ENCODE measurements at places on chromosomes 12 and 14.

- DNase-seq: no peak
Observed at GRCh38 chr12:6370994-6371754, 4.2 kb downstream of the SCNN1A start.

- DNase-seq: no peak
Observed at GRCh38 chr12:49031573-49032161, 13.1 kb upstream of the PRKAG1 start.

DNA sequence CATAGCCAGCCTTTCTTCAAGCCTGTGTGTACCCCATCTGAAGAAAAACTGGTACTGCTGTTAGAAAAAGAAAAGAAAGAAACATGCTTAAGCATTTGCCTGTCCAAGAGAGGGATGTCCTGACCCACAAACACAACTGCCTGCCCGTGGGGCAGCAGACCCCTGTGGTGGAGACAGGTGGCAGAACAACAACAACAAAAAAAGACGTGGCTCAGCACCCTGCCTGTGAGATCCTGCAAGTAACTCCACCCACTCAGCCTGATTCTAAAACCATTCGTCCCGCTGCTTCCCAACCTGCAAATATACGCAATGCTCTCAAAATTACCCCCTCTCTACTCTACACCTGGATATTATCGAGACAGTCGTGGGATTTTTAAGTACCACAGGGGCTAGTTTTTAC lies 64.9 kb upstream of the ZDHHC17 start:
- DNase-seq: no peak

GRCh38 chr12:23722655-23723054 lies 226.8 kb downstream of the SOX5 start:
- DNase-seq: no peak

- DNase-seq: no peak
Observed at GRCh38 chr12:119772431-119772830, 104.5 kb downstream of the PRKAB1 start.

GRCh38 chr12:92424338-92424737 lies 278.5 kb upstream of the PLEKHG7 start:
- DNase-seq: no peak

DNA sequence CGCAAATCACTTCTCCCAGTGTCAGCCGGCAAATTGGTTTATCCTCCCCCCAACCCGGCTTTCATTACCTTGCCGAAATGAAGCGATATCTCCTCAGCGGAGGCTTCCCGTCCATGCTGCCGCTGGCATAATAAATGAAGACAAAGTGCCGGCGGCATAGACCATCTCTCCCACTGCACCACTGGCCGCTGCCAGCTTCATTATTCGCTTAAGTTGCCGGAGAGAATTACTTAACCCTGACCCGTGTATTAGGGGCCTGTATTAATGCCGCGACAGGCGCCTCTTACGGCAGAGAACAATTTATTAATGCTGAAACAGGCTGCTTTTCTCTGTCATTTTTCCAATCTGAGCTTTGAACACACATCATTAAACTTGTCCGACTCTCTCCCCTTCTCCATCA lies 17.5 kb upstream of the GPATCH2L start:
- DNase-seq: no peak

GRCh38 chr12:124390442-124391097 lies 95.7 kb downstream of the RFLNA start:
- no peak for DNase-seq

- DNase-seq: no peak
Observed at GRCh38 chr14:77375973-77376770, 722 bp downstream of the TMED8 start.

DNA sequence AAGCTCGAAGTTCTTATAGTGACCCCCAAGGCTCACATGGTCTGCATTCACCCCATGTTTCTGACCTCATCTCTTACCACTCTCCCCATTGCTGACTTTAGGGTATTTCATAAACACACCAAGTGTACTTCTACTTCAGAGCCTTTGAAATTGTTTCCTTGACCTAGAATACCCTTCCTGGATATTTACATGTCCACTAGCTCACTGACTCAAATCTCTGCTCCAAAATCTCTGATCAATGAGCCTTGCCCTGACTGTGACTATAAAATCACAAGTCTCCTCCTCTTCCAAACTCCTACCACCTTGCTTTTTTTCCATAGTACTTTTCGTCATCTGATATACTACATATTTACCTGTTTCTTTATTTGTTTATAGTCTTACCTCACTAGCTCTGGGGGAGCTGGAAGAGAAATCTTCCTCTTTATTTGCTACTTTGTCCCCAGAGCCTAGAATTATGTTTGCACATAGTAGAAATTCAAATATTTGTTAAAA lies 105.1 kb downstream of the RMST start:
- DNase-seq: no peak

- no peak for DNase-seq
Observed at GRCh38 chr12:70443062-70443673, 77.1 kb downstream of the KCNMB4 start.

DNA sequence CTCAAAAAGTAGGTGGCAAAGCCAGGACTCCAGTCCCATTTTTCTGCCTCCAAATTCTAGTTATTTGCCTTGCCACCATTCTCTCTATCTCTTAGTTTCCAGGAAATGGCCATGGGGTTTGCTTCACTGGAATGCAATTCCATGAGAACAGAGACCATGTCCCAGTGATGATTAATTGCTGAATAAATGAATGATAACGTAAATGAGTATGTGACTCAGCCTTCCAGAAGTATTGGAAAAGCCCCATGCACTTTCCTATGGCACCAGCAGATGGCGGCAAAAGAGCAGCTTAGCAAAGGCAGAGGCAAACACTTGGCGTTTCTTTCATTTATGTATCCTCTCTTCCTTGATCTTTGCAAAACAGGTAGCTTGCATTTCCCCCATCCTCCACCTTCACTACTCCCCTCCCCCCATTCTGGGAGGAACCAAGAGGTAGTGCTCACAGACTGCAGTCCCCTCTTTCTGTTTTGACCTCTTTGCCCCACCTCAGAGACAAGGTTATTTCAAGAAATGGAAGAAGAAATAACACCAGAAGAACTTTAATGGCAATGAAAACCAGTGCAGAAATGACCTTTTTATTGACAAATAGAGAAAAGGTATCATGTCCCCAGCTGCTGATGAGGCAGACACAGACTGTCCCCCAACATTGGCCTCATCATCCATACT lies 21.3 kb downstream of the TBX3 start:
- no peak for DNase-seq

GRCh38 chr14:76484355-76484754 lies 108.4 kb downstream of the ESRRB start:
- DNase-seq: no peak

All from activated CD8-positive, alpha-beta memory T cell treated with anti-CD3 and anti-CD28 coated beads for 1 hour (primary cell).